ENCODE measurements at places on chromosomes 4 and X.

GRCh38 chrX:154328646-154329045 lies 33.1 kb downstream of the TKTL1 start:
- no peak for DNase-seq

DNA sequence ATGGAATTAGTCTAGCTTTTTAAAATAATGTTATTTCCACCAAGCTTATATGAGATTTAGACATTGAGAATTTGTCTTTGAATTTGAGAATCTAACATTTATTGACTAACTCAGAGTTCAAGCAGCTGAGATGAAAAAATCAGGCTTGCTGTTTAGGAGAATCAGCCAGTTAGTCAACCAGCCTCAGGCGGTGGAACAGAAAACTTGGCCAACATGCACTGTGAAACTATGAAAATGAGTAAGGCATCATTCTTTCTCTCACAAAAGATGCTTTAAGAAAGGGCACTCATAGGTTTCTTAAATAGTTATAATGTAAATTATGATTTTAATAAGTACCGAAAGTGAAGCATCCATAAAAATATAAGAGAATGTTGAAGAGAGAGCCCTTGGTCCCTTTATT lies 84.2 kb downstream of the NFKB1 start:
- no peak for DNase-seq

DNA sequence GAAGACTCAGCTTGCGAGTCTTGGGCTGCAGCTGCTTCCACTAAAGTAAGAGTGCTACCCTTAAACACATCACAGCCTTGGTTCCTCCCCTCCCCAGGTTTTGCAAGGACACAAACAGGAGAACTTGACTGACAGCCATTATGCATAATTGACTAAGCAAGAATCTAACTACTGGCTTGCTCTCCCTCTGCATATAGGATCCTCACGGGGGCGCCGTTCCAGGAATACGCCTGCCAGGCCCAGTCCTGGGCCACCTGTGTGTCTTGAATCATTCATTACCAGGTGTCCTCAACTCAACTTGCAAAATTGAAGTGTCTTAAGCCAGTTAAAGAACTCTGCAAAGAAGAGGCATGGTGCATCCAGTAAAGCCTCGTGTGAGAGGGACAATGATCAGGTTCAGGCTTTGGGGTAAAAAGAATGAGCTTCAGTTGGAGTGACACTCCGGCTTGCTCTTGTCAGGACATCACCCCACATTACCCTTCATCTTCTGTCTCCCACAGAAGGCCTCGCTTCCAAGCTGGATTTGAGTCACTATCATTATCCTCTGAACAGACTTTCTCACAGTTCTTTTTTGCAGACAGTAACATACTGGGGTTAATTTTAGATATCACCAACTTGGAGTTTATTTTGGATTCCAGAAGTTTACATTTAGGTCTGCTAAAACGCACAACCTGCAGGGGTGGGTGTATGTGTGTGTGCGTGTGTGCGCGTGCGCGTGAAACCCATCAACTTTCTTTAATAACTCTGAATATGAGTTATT lies 273.5 kb upstream of the HS3ST1 start:
- no peak for DNase-seq

DNA sequence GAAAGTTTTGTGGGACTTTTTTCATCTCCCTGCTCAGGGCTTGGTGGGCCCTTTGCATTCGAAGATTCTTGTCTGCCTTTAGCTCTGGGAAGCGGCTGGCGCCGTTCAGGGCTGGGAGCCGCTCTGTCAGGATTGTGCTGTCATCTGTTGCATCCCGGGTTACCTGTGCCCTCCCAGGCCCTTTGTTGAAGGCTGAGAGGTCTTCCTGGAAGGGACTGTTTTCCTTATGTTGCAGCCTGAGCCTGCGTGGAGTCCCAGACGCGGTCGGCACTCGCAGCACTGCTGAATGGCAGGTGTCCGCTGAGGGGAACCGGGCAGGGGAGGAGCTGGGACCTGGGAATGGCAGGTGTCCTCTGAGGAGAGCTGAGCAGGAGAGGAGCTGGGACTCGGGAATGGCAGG lies 15.9 kb downstream of the RGS12 start:
- DNase-seq, result no peak

DNA sequence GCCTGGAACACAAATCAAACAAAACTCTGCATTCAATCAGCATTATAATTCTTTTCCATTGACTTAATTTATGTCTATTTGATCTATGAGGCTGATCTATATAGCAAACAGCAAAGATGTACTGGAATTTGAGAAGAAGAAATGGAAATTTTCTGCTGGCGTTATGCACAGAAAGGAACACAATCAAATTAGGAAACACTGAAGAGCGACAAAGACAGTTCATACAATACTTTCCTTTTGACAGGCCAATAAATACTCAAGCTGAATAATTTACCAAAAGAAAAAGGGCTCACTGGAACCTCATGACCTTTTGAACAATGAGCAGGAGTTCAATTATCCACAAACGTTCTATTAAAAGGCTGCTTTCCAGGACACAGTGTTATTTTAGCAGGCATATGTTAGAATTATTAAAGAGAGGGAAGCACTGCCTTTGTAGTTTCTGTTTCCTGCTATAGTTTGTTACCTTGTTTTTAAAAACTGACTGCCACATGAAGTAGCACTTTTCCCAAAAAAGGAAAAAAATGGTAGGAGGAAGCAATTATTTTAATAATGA lies 8.1 kb downstream of the PDHA2 start:
- DNase-seq, result no peak

DNA sequence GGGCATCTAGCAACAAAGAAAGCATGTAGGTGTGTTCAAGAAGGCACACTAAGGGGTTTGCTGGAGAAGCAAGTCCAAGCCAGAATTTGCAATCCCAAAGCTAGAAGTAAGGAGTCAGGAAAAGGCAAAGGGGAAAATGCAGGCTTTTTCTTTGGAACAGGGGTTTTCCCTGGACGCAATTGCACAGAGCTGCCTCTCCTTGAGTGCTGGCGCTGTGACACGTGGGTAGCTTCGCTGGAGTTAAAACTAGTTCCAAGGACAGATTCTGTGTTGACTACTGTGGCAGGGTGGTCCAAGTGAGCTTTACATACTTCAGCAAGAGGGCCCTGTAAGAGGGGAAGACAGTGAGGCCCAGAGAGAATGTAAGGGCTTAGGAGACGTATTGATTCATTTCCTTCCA lies 277.1 kb downstream of the ADGRA3 start:
- no peak for DNase-seq

DNA sequence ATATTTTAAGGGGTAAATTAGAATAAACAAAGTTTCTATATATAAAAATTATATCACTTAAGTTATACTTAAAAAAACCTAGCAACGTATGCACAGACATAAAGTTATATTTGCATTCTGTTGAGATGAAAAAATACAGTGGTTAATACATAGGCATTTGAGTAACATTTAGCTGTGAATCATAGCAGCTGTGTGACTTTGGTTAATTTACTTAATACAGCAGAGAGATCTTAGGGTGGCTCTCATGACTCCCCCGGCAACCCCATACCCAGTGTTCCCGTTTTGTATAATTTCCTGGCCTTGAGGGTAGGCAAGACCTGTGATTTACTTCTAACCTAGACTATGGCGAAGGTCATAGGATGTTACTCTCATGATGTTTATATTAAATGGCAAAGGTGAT lies 504.8 kb downstream of the INPP4B start:
- DNase-seq, result no peak

DNA sequence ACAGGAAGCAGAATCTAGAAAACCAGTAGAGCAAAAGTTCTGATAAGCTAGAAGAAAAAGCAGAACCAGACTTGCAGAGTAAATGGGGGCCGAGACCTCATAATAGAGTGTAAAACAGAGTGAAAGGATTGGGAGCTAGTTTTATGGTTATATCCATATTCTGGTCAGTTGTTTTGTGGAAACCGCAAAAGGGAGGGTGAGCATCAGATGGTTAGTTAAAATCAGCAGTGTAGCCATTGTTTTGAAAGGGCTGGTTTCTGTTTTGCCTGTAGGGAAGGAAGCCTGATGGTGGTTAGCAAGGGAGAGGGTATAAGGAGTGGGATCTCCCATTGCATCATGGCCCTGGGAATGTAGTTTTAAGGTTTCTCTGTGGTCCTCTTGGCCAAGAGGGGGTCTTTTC lies 17.2 kb upstream of the CCNI start:
- DNase-seq, result no peak

DNA sequence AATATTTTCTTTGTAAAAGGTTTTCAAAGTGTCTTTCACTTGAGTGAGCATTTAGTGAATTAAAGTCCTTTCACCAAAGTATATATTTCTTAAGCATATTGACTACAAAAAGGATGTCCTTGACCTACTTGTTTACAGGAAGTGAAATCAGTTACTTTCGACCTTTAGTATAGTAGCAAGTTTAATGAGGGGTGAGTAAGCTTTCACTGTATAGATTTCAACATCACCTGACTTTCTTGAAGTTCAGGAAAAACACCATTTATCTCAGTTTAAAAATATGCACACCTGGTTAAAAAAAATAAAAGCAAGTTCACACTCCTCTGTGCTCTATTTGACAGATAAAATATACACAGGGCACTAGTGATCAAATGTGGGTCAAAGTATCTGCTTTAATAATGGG lies 88.1 kb downstream of the CCSER1 start:
- DNase-seq, result no peak

DNA sequence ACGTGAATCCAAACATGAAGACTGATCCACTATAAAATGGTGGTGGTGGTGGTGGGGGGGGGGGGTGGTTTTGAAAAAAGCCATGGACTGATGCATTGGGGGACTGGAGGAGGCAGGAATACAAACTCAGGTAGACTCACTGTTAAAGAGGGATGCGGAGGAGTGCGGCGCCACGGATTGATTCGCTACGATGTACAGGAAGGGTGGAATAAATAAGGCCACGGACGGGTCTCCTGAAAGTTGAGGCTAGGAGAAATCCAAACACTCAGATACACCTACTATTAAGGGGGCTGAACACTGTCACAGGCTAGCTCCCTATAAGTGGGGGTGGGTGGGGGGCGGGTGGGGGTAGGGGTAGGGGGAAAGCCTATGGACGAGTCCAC lies 591 bp downstream of the ELK1 start:
- no peak for DNase-seq

- DNase-seq, result no peak
Measured at GRCh38 chr4:90060039-90060438, 67.2 kb upstream of the CCSER1 start.

DNA sequence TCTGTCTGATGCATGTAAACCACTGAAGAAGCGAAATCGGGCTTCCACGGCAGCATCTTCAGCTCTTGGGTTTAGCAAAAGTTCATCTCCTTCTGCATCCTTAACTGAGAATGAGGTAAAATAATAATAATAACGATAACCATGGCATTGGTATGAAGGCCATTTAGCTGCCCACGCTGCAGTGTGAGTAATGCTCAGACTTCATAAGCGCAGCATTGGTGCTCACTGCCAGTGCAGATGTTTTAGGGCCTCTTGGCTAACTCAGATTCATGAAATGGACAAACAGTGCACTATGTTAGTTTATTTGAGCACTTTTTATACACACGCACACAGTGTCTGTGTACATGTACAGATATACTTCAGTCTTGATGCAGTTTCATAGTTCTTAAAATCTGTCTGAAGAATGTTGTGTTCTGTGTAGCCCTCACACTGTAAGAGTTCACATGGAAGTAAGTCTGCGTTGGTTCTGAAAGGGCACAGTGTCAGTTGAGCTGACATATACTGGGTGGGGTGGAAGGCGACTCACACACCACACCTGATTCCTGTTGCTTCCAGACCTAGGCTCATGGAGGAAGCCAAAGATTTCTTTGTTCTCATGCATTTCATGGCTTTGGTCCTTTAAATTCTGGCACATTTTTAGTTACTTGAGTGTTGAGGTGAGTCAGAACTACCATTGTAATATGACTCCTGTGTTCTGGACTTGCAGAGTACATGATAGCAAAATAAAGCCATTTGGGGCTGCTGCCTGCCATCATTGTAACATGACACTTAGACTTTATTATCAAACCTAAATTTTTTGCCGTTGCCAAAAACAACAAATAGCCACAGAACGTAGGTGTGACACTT lies 68.7 kb downstream of the NSD2 start:
- DNase-seq, result no peak

DNA sequence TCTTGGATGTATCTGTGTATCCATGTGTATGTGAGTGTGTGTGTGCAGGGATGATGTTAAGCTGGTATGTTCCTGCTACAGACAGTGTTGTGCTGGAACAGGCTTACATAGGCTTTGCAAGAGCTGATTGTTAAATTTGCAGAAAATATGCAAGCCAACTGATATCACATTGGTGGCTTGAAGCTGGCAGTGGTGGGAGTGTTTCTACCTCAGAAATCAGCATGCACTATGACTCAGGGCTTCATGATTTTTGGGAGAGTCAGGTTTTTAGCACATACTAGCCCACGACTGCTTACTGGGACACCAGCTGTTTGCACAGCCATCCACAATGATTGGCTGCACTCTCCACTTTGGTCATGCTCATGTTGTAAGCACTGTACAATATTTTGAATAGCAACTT lies 261.8 kb downstream of the DHX15 start:
- no peak for DNase-seq

- no peak for DNase-seq
Measured at GRCh38 chr4:182600093-182600492, 317.1 kb downstream of the DCTD start.

DNA sequence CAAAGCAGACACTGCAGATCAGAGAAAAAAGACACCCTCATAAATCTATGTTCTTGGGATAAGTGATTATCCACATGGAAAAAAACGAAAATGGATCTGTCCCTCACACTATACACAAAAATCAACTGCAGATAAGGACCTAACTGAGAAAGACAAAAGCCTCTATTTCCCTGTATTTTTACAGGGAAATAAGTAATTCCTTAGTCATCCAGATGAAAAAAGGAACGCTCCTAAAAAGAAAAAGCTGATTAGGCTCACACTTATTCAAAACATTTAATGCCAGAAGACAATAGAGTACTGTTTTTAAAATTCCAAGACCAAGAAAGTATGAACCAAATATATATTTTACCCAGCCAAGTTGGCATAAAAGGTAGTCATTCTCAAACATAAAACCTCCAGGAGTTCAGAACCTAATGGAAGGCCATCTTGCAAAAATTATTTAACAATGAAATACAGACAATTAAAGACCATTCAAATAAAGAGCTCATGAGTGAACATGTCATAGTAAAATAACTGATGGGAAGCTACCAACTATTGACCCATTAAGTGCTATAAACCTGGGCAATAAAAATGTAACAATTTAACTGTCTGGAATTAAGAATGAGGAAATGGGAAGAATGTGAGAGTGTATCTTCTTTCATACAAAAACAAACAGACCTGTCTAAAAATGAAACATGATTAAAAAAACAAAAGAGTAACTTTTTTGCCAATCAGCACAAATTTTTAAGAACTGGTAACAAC lies 20.4 kb downstream of the PAPSS1 start:
- DNase-seq, result no peak

GRCh38 chr4:125492957-125493356 lies 178.2 kb downstream of the FAT4 start:
- DNase-seq, result no peak

- no peak for DNase-seq
Measured at GRCh38 chr4:105991726-105992125, 96.5 kb downstream of the NPNT start.

- DNase-seq, result no peak
Measured at GRCh38 chr4:88791274-88791673, 93.6 kb upstream of the NAP1L5 start.

DNA sequence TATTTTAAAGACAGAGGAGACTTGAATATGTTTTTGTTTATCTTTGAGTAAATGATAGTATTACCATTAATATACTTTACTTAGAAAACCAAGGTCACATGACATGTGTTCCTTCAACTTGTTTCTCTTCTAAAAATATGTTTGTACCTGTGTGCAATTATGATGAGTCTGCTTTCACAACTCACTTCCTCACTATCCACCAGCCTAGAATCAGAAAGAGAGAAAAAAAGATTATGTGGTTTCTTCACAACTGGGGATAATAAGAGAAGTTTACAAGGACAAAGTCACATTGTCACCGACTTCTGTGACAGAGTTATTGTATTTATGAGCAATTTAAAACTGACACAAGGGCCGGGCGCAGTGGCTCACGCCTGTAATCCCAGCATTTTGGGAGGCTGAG lies 1112.1 kb downstream of the RPA4 start:
- no peak for DNase-seq

All from substantia nigra (tissue), 51 donors.